GM20000 (cell line): ENCODE measurements at places on chromosomes 13 and 19.

DNA sequence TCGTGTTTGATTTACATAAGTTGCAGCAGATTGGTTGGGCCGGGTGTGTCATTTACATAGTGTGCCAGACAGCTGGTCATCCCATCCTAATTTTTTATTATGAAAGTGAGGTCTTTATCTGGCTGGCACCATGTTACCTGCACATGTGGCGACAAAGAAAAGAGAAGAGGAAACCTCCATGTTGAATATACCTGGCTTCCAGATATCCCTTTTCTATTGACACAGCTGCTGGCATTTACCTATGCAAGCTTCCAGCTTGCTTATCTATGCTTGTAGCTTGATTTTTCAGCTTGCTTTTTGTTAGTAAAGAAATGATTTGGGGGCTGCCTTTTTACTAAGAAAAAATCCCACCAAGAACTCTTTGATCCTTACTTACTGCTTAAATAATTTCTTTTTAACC lies 681.3 kb upstream of the SLITRK1 start:
- no peak for DNase-seq

- DNase-seq: no peak
Measured at GRCh38 chr13:52359534-52359933, 46.4 kb downstream of the THSD1 start.

DNA sequence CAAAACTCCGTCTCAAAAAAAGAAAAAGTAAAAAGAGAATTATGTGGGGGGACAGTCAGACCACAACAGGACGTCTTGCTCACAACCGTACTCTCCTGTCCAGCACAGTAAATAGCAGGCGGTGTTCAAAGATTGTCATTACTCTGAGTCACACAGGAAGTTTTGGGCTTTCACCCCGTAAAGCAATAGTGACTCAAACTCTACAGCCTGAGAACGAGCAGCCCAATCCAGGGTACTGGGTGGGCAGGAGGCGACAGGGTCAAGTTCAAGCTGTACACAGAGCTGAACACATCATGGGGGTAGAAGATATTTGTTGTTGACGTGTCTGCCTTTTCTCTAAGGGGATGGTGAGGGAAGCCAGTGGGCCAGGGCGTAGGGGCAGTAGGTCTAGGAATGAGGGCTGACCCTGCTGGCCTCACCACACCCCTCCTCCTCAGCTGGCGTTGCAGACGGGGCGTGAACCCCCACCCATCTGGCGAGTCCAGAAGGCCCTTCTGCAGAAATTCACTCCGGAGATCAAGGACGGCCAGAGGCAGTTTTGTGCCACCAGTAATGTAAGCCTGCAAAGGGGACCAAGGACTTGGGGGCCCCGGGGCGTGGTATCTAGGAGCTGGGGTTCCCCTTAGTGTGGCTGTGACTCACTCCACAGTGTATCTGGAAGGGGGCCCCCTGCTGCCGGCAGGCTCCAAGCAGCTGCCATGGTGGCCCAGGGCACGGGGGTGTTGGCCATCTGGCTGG lies 23.3 kb downstream of the PRR12 start:
- no peak for DNase-seq

- DNase-seq: no peak
Measured at GRCh38 chr13:50845211-50845610, 1.7 kb upstream of the DLEU7 start.

DNA sequence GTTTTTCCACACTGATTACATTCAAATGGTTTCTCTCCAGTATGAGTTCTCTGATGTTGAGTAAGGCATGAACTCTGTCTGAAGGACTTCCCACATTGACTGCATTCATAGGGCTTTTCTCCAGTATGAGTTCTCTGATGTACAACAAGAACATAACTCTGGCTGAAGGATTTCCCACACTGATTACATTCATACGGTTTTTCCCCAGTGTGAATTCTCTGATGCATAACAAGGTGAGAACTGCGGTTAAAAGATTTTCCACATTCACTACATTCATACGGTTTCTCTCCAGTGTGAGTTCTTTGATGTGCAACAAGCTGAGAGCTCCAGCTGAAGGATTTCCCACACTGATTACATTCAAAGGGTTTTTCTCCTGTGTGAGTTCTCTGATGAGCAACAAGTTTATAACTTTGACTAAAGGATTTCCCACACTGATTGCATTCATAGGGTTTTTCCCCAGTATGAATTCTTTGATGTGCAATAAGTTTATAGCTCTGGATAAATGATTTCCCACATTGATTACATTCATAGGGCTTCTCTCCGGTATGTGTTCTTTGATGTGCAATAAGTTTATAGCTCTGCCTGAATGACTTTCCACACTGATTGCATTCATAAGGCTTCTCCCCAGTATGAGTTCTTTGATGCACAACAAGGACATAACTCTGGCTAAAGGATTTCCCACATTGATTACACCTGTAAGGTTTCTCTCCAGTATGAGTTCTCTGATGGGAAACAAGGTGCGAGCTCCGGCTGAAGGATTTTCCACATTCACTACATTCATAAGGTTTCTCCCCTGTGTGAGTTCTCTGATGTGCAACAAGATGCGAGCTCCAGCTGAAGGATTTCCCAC lies 23.5 kb downstream of the ZNF180 start:
- no peak for DNase-seq
